NCI-H2107 (cell line): ENCODE measurements at places on chromosomes 2 and 18.

DNA sequence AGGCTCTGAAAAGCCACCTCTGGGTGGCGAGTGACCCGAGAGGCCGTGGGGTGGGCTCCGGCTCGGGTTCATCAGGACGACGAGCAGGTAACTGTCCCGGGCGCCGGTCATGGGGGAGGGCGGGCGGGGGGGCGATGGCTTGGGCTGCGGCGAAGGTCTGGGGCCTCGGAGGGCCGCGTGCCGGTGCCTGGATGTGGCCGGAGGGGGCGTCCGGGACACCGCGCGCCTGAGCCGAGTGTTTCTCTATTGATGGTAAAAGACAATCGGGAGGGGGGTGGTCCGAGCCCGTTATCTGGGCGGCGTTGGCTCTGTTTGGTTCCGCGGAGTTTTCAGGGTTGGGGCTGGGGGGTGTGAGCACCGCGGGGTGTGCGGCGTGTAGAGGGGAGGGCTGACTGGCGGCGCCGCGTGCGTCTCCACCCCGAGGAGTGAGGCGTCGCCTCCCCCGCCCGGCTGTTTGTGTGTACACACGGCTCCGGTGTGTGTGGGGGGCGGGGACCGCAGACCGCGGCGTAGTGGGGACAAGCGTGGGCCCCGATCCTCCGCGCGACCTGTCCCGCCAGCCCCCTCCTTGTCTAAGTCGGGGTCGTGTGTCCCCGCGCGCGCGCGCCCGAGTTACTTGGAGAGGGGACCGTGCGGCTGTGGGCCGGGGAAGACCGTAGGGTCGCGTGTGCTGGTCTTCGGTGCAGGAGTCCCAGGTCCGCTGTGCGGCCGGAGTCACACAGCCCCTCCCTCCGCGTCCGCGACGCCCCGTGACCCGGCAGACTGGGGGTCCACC, 1.6 kb downstream of the CTIF start:
- DNase-seq = peak; percentile 54

DNA sequence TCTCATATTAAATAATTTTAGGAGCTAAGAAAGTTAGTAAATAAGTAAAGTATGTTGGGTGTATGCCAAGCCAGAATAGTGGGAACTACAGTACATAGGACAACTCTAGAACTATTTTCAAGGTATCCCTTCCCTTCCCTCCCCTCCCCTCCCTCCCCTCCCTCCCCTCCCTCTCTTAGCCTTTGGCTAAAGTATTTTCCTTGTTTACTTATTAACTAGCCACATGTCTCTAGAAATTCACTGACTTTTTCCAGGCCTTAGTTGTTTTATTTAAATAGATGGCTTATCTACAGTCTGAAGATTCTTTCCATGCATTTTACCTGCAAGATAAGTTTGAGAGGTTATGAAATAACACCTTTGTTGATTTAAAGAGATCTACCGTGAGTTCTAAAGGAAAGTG, 402.1 kb downstream of the PARD3B start:
- no peak for DNase-seq

DNA sequence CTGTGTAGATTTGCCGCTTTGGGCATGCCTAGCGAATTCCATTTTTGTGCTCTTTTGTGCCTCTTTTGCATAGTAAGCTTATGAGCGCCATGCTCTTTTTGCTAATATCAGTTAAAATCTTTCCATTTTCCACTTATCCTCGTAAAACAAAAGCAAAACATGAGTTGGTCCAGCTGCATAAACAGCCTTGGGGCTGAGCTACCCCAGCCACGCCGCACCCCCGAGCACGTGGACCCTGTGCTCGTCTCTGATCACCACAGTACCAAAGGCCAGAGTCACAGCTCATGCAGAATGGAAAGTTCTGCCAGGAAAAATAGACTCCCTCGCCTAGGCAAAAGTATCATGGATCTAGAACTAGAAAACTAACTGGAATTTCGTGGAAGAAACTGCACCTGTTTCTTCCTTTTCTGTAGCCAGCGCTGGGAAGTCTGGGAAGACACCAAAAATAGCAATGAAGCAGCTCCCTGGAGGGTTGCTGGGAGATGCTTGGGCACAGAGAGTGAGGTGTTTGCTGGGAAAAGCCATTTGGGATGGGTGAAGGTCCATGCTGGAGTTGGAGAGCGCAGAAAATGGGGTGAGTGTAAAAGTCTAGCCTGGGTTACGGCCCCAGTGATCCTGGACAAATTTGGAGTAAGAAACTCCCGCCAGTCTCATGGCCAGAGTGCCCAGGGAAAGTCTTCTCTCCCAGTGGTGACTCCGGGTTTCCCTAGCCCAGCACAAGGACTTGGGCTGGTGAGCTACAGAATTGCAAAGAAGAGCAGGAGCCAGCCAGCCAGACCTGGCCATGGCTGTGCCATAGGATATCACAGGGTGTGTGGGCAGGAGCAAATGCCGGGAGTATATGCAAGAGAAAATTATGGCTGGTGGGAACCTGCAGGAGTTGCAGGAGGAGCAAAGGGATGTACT, 218.4 kb downstream of the GBX2 start:
- DNase-seq = no peak

- DNase-seq = no peak
Observed at GRCh38 chr2:34601561-34601960, 1002.5 kb upstream of the FAM98A start.

DNA sequence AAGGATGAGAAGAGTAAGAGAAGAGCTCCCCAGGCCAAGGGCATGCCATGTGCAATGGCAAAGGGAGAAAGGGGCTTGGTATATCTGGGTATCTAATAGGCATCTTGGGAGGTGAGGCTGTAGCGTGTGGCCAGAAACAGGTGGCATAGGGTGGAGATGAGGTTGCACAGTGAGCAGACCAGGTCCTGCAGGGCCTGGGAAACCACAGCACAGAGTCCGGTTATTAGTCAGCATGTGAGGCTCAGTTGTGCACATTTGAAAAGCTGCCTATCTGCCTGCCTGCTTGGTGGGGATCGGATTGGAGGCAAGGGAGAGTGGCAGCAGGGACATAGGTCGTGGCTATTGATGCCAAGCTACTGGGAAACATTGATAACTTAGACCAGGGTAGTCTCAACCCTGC, 190.6 kb downstream of the TPGS2 start:
- no peak for DNase-seq

GRCh38 chr2:200964498-200964897, 1.0 kb upstream of the ORC2 start:
- DNase-seq = no peak

DNA sequence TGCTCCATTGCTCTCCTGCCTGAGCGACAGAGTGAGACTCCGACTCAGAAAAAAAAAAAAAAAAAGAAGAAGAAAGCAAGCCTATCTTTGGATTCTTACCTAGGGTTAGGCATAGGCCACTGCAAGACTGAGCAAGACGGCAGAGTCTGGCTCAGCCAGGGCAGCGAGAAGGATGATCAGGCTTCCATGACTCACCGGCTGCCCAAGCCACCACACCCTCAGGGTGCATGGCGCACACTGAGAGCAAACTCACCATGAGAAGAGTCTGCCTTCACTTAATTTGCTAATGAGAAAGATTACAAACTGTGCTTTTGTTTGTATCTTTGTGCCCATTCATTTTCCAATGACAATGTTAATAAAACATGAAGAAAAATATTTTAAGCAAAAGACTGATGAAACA, 8.2 kb downstream of the FAM110C start:
- no peak for DNase-seq

DNA sequence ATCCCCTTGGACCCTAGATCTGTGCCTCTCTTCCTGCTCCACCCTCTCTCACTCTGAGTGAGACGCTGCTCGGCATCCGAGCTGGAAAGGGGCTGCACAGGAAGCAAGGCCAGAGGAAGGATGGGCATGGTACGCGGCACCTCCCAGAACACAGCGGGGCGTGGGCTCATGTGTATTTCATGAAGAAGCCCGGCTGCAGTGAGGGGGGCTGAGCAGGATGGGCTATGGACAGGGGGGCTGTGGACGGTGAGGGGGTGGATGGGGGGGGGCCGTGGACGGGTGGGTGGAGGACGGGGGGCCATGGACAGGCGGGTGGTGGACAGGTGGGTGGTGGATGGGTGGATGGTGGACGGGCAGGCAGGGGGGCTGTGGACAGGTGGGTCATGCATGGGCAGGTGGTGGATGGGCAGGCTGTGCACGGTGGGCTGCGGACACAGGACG, 28.5 kb downstream of the SLC66A2 start:
- DNase-seq = no peak

GRCh38 chr2:152033011-152033925, 65.6 kb downstream of the CACNB4 start:
- no peak for DNase-seq

DNA sequence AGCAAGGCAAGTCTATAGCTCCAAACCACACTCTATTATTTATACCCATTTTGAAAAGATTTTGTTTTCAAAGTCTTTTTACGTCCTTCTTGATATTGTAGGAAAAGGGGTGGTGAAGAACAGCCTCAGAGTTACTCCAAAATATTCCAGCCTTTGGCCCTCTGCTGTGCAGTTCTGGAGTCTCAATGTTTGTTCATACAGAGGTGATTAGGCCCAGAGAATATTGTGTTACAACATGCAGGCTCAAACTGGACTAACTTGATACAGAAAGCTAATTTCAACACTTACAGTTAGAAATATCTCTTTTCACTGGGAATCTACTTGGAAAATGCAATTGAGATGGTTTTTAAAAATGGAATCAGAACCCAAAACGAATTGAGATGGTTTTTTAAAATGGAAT, 40.4 kb upstream of the SLC25A52 start:
- no peak for DNase-seq

DNA sequence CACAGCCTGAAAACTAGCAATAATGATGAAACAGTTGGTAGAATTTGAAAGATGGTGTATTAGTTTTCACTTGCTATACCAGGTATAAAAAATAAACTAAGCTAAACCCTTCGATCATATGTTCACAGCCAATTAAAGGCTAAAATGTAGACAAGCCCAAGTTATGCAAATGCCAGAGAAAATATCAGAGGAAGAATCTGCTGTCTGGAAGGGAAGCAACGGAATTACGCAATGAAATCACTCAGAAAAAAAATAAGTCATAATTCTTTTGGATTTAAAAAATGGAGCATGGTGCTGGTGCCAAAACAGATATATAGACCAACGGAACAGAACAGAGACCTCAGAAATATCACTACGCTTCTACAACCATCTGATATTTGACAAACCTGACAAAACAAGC, 108.3 kb downstream of the ARL4C start:
- no peak for DNase-seq

- no peak for DNase-seq
Observed at GRCh38 chr2:231489990-231490389, 25.7 kb upstream of the NCL start.

- DNase-seq = no peak
Observed at GRCh38 chr2:207071820-207072219, 93.9 kb downstream of the KLF7 start.

GRCh38 chr18:36181898-36182506, 5.3 kb upstream of the MOCOS start:
- no peak for DNase-seq

GRCh38 chr2:236717729-236718128, 148.1 kb downstream of the ACKR3 start:
- DNase-seq = no peak

- DNase-seq = no peak
Observed at GRCh38 chr18:6261938-6262337, 152.8 kb downstream of the L3MBTL4 start.

DNA sequence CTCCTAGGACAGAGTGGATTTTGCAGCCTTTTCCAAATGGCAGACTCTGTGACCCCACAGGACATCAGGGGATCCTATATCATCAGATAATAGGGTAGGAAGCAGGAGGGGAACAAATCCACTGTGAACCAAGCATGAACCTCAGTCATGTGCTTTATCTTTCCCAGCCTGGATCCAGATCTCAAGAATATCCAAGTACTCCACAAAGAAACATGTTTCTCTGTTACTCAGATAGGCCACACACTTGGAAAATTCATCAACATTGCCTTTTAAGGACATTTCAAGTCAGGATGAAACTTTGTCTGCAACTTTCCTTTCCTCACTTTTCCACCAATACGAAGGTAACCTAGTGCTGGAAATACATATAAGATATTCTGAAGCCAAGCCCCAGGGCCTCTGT, 85.8 kb downstream of the RDH14 start:
- no peak for DNase-seq

GRCh38 chr2:172472446-172473033, 45.2 kb downstream of the ITGA6 start:
- DNase-seq = no peak

GRCh38 chr18:13500227-13500865, 226.0 kb downstream of the FAM210A start:
- peak; percentile 50 for DNase-seq

- DNase-seq = no peak
Observed at GRCh38 chr2:235670974-235671787, 177.3 kb downstream of the AGAP1 start.

- DNase-seq = no peak
Observed at GRCh38 chr2:220152281-220152935, 525.0 kb downstream of the SLC4A3 start.

GRCh38 chr2:43082903-43083677, 143.3 kb downstream of the ZFP36L2 start:
- no peak for DNase-seq
